GM20000 (cell line): ENCODE measurements at places on chromosomes 6 and 20.

GRCh38 chr20:55456316-55456940 lies 548.9 kb downstream of the CBLN4 start:
- DNase-seq = no peak

DNA sequence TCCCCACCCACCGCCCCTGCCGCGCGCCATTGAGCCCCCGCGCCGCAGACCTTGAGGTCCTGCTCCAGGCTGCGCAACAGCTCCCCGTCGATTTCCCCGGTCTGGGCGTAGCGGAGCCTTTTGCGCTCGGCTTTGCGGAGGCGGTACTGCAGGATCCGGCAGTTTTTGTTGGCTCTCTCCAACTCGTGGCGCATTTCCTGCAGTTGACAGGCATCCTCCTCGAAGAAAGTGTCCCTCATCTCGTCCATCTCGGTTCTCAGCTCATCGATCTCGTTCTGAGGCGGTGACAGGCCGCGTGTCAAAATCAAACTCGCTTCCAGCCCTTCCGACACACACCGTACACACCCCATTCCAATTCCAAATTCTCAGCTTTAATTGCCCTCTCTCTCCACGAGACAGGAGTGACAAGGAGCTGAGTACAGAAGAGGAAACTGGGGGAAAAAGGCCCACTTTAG lies 4.3 kb downstream of the MTCL3 start:
- no peak for DNase-seq

GRCh38 chr20:16816192-16816591 lies 68.0 kb downstream of the OTOR start:
- no peak for DNase-seq

GRCh38 chr6:158768436-158768835 lies 50.7 kb downstream of the EZR start:
- DNase-seq = no peak

GRCh38 chr6:99276747-99277146 lies 72.7 kb downstream of the FAXC start:
- DNase-seq = no peak

GRCh38 chr6:3494391-3495100 lies 37.7 kb upstream of the SLC22A23 start:
- no peak for DNase-seq

GRCh38 chr6:11944111-11944510 lies 68.0 kb upstream of the HIVEP1 start:
- no peak for DNase-seq

GRCh38 chr6:107736713-107737396 lies 87.3 kb downstream of the SCML4 start:
- DNase-seq = no peak
